Stimulated activated naive B cell treated with anti-CD40 and anti-IgM and Interleukin-4, amounts not matched to agents 10 μg/mL and 1 μg/mL and 100 μg/mL, for 72 hours (primary cell): ENCODE measurements at places on chromosomes 5 and 9.
A peak's percentile ranks its signal among the peaks of the same experiment; 100 is the strongest.

DNA sequence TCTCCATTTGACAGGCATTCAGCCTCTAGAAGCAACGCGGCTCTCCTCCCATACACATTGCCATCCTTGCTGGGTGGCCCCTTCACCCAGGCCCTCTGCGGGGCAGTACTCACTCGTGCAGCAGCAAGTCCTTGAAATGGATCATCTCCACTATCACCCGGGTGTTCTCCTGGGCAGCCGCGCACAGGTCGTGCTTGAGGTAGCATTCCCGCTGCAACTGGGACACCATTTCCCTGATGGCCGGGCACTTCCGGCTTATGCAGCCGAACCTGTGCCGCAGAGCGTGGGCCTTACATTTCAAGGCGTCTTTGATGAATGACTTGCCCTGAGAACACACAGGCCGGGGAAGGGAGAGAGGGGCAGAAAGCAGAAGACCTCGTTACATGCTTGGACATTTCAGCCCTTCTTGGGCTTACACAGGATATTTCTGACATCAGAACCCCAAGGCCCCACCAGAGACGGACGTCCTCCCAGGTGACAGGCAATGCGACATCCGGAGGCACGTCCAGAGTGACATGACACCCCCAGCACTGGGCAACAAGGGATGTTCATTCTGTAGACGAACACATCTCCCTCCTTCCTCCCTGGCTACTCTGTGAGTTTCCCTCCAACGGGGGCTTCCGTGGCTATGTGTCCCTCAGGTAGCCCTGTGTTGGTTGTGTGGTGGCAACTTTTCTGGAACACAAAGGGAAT is 5.0 kb downstream of the STC2 start:
- DNase-seq, result no peak

DNA sequence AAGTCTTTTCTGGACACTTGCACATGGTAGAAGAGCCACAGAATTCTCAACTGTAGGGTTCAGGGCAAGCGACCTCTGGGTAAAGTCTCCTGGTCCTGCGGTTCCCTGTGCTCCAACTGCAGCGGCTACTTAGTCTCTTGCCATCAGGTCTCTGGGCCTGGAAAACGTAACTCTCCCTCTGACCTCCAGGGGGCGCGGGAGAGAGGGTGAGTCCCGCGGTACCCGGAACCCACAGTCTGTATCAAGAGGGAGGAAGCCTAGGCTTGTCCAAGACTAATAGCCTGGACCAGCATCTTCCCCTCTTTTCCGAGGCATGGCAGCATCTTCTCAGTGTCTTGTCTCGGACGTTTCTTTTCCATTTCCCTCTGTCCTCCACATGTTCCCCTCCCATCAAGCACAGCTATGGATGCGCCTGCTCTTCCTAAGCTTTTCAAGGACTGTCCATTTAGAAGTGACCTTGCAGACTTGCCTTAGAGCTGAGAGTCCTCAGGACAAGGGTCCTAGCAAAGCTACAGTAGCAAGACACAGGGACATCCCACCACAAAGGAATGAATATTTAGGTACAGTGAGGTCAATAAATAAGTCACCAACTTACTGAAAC is 59.3 kb downstream of the FSTL4 start:
- DNase-seq, result peak; percentile 42

GRCh38 chr9:117678871-117679270 is 25.3 kb upstream of the TLR4 start:
- no peak for DNase-seq

DNA sequence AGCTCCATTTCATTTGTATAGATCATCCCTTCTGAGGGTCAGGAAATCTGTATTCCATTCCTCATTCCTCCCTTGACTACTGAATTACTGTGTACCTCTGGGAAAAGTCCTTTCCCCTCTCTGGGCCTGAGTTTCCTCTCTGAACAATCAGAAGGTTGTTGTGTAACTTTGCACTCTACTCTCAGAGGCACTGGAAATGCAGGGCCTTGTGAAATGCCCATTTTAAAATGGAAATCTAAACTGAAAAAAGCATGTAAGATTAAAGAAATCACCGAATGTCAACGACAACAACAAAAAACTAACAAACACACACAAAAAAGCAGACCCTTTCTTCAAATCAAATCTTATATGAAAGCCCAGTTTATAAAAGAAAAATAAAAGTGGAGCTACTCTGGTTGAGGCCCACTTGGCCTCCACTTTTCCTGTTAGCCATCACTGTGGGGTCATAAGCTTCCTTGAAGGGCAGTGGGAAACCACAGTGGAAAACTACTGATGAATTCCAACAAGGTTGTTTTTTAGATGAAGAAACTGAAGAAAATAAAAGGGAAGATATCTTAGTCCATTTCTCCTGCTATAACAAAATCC is 21.6 kb upstream of the GRPEL2 start:
- no peak for DNase-seq

GRCh38 chr5:90169078-90169477 is 240.5 kb downstream of the CETN3 start:
- DNase-seq, result no peak

- DNase-seq, result no peak
Measured at GRCh38 chr5:56525113-56525512, 290.2 kb upstream of the MAP3K1 start.

GRCh38 chr5:84599964-84600363 is 215.3 kb upstream of the EDIL3 start:
- DNase-seq, result no peak

GRCh38 chr5:35830587-35830986 is 26.1 kb upstream of the IL7R start:
- DNase-seq, result no peak

DNA sequence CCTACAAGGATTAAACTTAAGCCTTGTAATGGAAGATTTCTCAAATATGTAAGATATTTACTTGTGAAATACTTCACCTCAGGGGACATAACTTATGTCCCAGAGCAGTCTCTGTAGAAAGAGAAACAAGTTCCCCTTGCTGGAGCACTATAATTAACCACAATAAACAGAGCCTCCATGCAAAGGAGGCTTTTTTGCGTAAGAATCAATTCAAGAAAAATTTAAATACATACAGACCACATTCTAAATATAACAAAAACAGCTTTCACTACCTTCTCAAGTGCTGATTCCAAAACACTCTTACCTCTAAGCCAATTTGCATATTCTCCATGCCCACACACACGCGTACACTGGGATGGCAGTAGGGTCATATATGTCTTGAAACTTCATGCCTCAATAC is 30.7 kb upstream of the CCNB1 start:
- DNase-seq, result peak; percentile 10

DNA sequence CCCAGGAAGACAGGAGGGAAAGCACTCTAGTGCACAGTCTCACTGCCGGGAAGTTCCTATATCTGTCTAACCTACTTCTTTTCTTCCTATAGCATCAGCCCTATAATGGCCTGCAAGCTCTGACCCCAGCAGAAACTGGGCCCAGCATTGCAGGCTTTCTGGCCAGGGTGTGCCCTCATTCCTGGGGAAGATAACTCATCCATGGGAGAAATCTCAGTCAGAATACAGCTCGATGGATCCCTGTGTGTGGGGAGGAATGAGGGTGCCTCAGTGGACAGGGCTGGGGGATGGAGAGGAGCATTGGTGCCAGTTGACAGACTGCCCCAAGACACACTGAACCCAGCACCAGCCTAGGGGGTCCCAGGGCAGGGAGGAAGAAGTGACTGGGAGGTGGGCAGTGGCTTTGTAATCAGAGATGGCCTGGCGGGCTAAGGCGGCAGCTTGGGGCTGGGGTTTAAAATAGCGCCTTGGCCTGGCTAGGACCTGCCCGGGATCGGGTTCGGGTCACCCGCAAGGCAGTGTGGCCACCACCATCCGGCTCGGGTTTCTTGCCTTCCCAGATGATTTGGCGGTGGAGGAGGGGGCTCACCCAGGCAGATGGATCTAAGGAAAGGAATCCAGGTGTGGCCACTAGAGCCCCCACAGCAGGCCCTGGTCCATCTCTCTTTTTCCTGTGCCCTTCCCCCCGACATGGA is 7.6 kb upstream of the CXXC5 start:
- DNase-seq, result no peak
